WTC11 (cell line): ENCODE measurements at places on chromosomes 2 and 18. TPM values are rescaled to one million over a fixed set of nuclear protein-coding genes. Genes with fewer than 3 reads are reported as not detected.
A peak's percentile ranks its signal among the peaks of the same experiment; 100 is the strongest.

The TOGARAM2 gene
- 0.62 to 1.0 TPM (median 1.0 TPM) in 3 replicates for total RNA-seq

The ATP5F1A gene
- 818 to 834 TPM (median 825 TPM) in 3 replicates for total RNA-seq

GRCh38 chr2:229376866-229377265 lies 105.8 kb upstream of the PID1 start:
- no peak for DNase-seq

DNA sequence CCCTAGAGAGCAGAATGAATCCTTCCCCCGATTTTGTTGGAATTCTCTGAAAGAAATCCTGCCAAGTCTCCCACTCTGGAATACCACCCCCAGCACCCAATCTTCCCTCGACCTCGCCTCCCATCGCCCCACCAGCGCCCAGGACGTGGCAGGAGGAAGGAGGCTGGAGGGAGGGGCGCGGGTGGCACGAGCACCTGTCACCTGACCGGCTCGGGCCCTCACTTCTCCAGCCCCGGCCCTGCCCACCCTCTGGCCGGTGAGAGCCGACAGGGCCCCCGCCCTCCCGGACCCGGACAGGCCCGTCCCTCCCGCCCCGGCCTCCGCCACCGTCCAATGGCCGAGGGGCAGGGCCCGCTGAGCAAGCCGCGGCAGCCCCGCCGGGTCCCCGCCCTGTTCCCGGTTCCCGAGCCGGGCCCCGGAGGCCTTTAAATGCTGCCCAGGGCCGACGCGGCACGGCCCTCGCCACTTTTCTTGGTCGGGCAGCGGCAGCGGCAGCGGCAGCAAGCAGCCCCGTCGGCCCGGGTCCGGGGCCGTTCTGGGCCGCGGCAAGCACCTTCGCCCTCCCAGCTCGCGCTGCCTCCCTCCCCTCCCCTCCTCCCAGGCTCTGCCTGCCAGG lies at the start of gene LGALSL:
Gene LGALSL (plus strand): TSS at position 393 of the 616 bp plus-strand sequence. CDS start 384 bp downstream, outside the sequence.
- peak; percentile 85 for DNase-seq

DNA sequence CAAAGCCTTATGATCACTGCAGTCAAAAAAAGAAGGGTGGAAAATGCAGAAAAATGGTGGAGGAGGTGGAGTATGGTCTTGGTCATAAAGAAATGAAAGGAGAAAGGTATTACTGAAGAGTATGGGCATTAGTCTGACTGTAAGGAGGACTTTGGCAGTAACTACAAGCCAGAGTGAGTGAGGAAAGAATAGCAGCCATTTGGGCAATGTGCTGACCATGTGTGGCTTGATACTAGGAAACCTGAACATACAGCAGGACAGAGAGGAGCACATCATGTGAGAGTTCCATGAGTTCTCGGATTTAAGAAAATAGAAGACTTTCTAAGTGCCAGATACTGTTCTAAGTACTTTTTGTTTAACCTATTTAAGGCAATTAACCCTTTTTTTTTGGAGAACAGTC lies 8.5 kb downstream of the DTNA start:
- DNase-seq = no peak
